ENCODE measurements at places on chromosomes 2 and 18.

GRCh38 chr2:152497481-152498052 lies 162.6 kb downstream of the FMNL2 start:
- DNase-seq, result no peak

GRCh38 chr2:133483181-133483580 lies 85.1 kb downstream of the NCKAP5 start:
- DNase-seq, result no peak

- no peak for DNase-seq
Observed at GRCh38 chr2:70691497-70692140, 76.4 kb downstream of the ADD2 start.

GRCh38 chr18:68721681-68722583 lies 7.0 kb upstream of the TMX3 start:
- DNase-seq, result no peak

GRCh38 chr18:35592298-35592697 lies 10.8 kb downstream of the GALNT1 start:
- DNase-seq, result no peak

DNA sequence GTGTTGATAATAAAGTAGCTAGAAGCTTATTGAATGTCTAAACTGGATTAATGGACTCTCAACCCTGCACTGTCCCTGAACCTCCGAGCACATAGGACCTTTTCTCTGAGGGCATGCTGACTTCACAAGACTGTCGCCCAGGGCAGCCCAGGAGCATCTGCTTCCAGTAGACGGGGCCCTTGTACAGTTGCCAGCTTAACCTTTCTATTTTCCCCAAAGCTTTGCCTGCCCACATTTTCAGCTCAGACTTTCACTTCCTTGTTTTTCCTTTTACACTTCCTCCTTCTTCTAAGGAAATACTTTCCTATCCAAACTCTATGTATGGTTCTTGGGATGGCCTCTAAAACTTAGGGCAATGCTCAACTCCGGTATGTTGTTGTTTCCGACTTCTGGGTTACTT lies 1.3 kb downstream of the VWA3B start:
- DNase-seq, result no peak

- DNase-seq, result no peak
Observed at GRCh38 chr2:238873381-238873801, 25.5 kb downstream of the TWIST2 start.

- DNase-seq, result no peak
Observed at GRCh38 chr2:58852243-58852642, 611.1 kb upstream of the FANCL start.

DNA sequence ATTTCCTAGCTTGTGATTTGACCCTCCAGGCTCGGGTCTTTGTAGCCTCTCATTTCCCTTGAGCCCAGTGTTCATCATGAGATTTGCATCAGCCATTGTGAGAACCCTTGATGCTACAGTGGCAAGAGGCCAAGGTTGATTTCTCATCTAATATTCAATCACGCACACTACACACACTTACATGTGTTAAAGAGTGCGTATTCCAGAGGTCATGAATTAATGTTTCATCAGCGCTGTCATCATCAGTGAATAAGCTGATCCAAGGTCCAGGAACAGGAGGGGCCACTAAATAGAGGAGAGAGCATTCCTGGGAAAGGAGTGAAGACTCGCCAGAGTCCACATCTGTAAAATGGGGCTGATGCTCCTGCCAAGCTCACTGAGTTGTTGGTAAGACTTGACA lies 276.1 kb upstream of the SIX2 start:
- DNase-seq, result no peak

DNA sequence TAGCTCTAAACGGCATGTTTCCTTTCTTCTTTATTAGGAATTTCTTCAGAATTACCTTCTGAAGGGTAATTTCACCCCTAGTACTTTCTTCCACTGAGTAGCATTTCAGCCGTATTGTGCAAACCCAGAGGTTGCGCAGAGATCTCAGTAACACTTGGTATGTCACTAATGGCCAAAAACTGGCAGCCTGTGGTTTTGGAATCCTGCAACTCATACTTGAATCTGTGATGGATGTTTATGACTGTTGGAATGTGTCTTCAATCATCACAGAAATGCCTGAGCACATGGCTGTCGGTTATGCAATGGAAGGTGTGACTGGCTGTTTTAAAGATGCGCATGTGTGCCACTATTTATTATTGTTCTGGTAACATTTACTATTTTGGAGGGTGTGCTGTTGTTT lies 100.0 kb downstream of the COLEC12 start:
- no peak for DNase-seq

DNA sequence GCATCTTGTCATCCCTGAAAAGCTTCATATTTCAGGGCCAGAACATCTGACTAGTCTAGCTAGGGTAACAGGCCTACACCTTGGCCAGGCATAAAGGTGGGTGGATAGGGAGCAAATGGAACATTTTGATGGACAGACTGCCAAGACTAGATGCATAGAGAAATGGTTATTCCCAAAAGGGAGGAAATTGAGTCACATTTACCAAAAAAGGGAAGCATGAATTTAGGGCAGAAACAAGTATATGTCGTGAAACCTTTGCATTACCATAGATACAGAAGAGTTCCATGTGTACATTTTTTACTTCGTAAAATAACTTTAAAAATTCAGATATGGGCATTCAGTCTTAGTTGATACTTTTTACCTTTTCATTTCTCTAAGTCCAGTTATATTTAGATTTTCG lies 101.3 kb upstream of the ZEB2 start:
- no peak for DNase-seq

- no peak for DNase-seq
Observed at GRCh38 chr2:142897807-142898206, 20.3 kb downstream of the KYNU start.

- no peak for DNase-seq
Observed at GRCh38 chr2:177783835-177784744, 288.5 kb downstream of the PDE11A start.

DNA sequence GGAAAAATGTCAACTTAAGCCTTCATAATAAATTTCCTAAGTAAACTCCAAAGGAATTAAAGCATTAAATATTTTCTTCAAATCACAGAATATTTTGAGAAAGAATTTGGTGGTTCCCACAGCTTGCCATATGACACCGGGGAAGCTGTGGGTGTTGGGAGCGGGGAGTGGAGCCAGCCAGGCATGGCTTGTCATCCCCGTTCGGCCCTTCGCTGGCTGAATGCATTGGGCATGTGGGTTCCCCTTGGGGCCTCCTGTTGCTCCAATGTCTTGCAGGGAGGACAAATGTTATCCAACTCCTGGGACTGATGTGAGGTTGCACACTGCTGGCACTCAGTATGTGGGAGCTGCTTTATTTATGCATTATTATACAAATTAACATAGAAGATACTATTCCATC lies 18.6 kb downstream of the NGEF start:
- DNase-seq, result no peak

GRCh38 chr2:98295275-98295674 lies 51.0 kb upstream of the CNGA3 start:
- DNase-seq, result no peak

GRCh38 chr2:217632043-217632442 lies 370.8 kb downstream of the TNS1 start:
- no peak for DNase-seq
